ENCODE measurements at places on chromosomes 3 and 15.

DNA sequence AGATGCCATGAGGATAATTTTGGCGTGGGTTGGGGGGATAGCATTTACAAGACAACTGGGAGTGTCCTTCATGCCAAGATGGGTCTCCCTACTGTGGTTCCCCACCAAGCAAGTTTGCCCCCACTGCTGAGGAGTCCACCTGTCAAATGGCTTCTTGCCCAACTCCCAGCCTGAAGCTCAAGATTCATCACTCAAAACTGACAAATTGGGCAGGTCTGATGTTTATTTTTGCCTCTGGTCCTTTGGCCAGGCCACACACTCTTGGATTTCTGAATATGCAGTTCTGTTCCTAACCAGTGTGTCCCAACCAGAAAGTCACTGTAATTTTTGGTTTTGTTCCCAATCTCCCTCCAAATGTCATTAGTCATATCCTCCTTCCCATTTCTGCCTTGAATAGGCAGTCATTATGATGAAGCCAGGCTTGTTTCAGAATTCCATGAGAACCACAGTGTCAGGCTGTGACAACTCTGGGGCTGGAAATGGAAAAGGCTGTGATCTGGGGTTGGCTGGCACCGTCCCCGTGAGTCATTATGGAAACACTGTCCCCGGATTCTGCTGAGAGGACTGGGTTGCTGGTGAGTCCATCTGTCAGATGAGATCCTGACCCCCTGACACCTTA, 29.3 kb upstream of the MEF2A start:
- no peak for DNase-seq

DNA sequence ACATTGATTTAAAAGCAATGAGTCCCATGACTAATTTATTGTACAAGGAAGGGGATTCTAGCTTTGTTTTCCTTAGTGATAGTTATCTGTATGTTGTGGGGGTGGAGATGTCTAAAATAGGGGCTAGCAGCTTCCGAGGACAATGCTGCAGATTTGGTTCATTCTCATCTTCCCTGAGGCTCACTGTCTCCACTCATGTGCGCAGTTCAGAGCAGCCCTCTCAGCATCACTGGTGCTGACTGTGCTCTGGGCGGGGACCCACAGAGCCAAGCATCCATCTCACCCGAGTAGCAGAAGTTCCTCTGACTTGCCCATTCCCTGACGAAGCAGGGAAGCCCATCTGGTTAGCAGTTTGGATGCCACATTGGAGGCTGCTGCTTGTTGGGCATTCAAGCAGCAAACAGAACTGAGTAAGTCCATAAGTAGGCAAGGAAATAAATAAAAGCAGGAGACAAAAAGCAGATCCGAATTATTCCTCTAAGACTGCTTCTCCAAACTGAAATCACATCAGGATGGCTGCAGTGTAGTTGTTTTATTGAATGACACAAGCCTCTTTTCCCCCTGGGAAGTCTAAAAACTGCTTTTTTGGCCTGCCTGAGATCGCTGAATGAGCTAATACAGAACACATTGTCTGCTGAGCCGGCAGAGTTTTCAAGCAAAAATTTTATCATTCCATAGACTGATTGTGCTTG, 27.5 kb downstream of the RARB start:
- DNase-seq = no peak

DNA sequence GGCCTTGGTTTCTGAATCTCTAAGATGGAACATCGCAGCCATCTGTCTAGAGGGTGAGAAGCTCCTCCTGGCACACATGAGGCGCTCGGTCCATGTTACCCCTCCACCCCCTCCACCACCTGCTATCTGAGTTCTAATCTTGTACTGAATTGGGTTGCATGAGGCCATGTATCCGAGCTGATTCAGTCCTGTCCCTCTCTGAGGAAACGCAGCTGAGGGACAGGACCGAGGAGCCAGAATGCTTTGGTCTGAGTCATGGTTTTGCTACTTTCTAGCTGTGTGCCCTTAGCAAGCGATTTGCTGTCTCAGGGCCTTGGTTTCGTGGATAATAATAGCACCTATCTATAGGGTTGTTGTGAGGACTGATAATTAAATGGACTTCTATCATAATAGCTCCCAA, 87.8 kb upstream of the SEC13 start:
- DNase-seq = no peak

GRCh38 chr3:124699686-124700396, 30.4 kb upstream of the UMPS start:
- DNase-seq = no peak

DNA sequence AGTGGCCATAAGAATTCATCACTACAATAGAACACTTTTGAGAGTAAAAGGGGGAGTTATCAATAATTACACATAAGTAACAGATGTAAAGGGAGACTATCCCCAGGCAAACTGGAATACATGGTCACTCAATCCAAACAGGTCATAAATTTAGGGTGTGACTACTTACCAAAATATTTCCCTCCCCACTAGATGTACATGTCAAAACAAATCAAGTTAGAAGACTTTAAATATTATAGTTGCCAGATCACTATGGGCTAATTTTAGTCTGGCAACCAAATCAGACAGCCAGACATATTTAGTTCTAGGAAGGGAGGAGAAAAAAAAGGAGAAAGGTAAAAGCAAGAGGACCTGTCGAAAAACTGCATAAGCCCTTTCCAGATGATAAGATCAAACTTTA, 23.1 kb downstream of the SLC24A5 start:
- no peak for DNase-seq

- peak; percentile 60 for DNase-seq
Measured at GRCh38 chr3:16509721-16510619, 3.5 kb downstream of the RFTN1 start.

- DNase-seq = no peak
Measured at GRCh38 chr15:62672268-62672667, 370.3 kb upstream of the TPM1 start.

GRCh38 chr15:101604124-101604874, 47.9 kb downstream of the TM2D3 start:
- DNase-seq = no peak

DNA sequence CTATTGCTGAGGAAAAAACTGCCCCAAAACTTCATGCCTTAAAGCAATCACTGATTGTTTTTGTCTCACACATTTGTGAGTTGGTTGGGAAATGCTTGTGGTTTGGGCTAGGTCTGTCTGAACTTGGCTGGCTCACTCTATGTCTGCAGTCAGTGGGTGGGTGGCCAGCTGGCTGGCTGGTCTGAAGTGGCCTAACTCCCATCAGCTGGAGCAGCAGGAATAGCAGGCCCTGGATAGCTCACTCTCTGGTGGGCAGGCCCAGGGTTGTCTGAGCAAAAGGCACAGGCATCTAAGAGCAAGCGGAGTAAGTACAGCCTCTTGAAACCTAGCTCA, 37.7 kb upstream of the PRR20G start:
- DNase-seq = no peak

DNA sequence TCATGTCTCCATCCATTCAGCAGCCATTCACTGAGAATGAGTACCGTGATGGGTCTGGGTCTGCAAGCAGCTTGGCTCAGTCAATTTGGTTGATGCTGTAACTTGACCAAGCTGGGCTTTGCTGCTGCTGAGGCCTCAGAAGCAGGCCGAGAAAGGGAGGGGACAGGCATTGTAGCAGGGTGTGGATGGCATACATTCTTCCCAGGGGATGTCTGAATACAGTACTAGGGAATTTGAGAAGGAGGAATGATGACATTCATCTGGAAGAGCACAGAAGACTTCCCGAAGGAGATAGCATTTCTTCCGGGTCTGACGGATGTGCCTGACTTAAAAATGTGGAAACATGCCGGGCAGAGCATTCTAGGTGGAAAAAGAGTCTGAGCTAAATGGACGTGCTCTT, 105.3 kb upstream of the ADPGK start:
- no peak for DNase-seq

GRCh38 chr3:14448063-14448462, 45.7 kb downstream of the SLC6A6 start:
- no peak for DNase-seq

GRCh38 chr15:64048781-64049460, 2.6 kb upstream of the DAPK2 start:
- no peak for DNase-seq
